ENCODE measurements at places on chromosomes 3 and 15. TPM values are rescaled to one million over a fixed set of nuclear protein-coding genes. Genes with fewer than 3 reads are reported as not detected.

The RTP1 gene
- 0.12 TPM for polyA plus RNA-seq

The ACP3 gene
- 0.64 TPM for polyA plus RNA-seq

The CSPG5 gene
- 2.3 TPM for polyA plus RNA-seq

The UBP1 gene
- polyA plus RNA-seq, result 78.3 TPM

The CHST14 gene
- 12.5 TPM for polyA plus RNA-seq

The CDC25A gene
- polyA plus RNA-seq, result 5.3 TPM

The EPHB3 gene
- polyA plus RNA-seq, result 9.3 TPM

The CYP11A1 gene
- 0.55 TPM for polyA plus RNA-seq

The PCOLCE2 gene
- polyA plus RNA-seq, result 1.6 TPM

The GOLGA8Q gene
- polyA plus RNA-seq, result 1.4 TPM

The CLRN1 gene
- 8.7 TPM for polyA plus RNA-seq

The TMEM115 gene
- polyA plus RNA-seq, result 44.2 TPM

The FRMD4B gene
- polyA plus RNA-seq, result 15.7 TPM

The TTLL3 gene
- polyA plus RNA-seq, result 97.4 TPM

The ANKUB1 gene
- 0.12 TPM for polyA plus RNA-seq

The PCSK6 gene
- 22.2 TPM for polyA plus RNA-seq

The SKOR1 gene
- polyA plus RNA-seq, result 0.28 TPM

GRCh38 chr3:196948442-196949284 is 6.3 kb upstream of the NCBP2 start:
- peaks cover 20% of the 10 kb centered on the region for H3K36me3 ChIP-seq
- H3K4me1 ChIP-seq, result peaks cover 3% of the 10 kb centered on the region
- no peaks in the 10 kb centered on the region for H3K27me3 ChIP-seq

- H3K4me3 ChIP-seq, result no peak overlapping the region
- H3K4me1 ChIP-seq, result peaks cover 13% of the 10 kb centered on the region
- no peak overlapping the region for H3K27ac ChIP-seq
- H3K36me3 ChIP-seq, result no peaks in the 10 kb centered on the region
- no peak for DNase-seq
Measured at GRCh38 chr3:71537211-71537611, 46.3 kb downstream of the FOXP1 start.

DNA sequence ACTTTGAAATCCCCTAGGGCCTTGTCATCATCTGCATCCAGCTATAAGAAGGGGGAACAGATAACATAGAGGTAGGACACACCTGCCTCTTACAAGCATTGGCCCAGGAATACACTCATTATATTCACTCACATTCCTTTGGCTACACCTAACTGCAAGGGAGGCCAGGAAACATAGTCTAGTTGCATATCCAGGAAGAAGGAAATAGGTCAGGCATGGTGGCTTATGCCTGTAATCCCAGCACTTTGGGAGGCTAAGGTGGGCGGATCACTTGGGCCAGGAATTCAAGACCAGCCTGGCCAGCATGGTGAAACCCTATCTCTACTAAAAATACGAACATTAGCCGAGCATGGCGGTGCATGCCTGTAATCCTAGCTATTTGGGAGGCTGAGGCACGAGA is 48.8 kb downstream of the GTPBP8 start:
- no peaks in the 10 kb centered on the region for H3K27me3 ChIP-seq
- no peak for DNase-seq
- H3K4me3 ChIP-seq, result no peak overlapping the region
- no peaks in the 10 kb centered on the region for H3K4me1 ChIP-seq
- no peaks in the 10 kb centered on the region for H3K36me3 ChIP-seq

GRCh38 chr3:32175607-32176197 is 62.8 kb upstream of the CMTM8 start:
- no peaks in the 10 kb centered on the region for H3K27me3 ChIP-seq
- H3K36me3 ChIP-seq, result no peaks in the 10 kb centered on the region
- H3K4me3 ChIP-seq, result no peak overlapping the region
- H3K4me1 ChIP-seq, result no peaks in the 10 kb centered on the region
- peak; percentile 24 for DNase-seq

DNA sequence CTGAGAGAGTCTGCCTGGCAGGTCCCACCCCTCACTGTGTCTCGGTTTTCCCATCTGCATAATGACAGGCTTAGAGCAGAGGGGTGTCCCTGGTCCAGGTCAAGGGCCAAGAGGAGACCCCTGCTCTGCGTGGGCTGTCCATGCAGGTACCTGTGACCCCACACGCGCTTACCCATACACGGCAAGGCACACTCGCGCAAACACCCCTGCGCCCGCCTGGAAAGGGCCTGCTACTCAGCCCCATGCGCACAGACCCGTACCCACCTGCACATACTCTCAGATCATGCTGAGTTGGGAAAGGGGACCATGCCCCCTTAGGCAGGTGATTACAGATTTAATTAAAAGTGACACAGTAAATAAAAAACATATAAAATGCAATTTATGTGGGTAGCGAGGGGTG is 23.4 kb upstream of the TMEM115 start:
- no peaks in the 10 kb centered on the region for H3K4me1 ChIP-seq
- no peaks in the 10 kb centered on the region for H3K27me3 ChIP-seq
- H3K27ac ChIP-seq, result no peak overlapping the region
- no peak for DNase-seq

- DNase-seq, result no peak
- H3K27me3 ChIP-seq, result peaks cover 2% of the 10 kb centered on the region
- H3K4me3 ChIP-seq, result no peak overlapping the region
Measured at GRCh38 chr15:32636410-32636809, 5.1 kb upstream of the SCG5 start.

DNA sequence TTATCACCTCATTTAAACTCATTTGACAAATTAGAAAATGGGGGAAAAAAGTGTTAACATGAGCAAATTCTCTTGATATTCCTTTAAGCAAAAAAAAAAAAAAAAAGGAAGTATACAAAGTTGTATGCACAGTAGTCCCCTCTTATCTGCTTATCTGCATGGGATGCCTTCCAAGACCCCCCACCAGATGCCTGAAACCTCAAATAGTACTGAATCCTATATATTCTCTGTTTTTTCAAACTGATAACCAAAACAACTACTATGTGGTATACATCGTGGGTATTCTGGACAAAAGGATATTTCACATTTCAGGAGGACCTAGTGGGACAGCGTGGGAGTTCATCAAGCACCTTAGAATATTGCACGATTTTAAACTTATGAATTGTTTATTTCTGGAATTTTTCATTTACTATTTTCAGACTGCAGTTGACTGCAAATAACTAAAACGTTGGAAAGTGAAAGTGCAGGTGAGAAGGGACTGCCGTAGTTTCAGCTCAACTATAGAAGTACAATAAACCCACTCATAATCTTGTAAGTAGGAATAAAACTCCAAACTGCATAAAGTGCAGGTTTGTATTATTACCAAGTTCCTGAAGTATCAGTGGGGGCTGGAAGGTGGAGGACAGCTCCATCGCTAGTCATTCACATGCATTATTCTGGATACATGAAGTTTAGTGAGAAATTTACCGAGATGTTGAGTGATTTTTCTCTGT is 43.6 kb upstream of the PLCL2 start:
- H3K36me3 ChIP-seq, result no peaks in the 10 kb centered on the region
- no peak overlapping the region for H3K4me3 ChIP-seq
- H3K27me3 ChIP-seq, result no peaks in the 10 kb centered on the region
- DNase-seq, result no peak
- no peak overlapping the region for H3K27ac ChIP-seq
- H3K4me1 ChIP-seq, result peaks cover 14% of the 10 kb centered on the region

DNA sequence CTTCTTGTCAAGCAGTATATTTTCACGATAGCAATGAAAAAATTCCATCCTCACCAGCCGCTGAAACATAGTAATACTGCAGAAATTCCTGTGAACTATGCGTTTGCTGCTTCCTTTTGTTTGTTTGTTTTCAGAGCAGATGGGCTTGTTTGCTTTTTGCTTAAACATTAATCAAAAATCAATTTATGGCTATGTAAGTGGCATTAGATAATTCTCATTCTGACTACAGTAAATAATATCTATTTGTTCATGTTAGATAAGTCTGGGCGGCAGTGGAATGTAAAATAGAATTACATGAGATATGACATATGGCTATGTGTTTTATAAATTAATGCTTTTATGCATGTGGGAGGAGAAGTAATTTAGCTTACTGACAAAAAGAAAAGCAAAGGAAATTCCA is 163.7 kb downstream of the PGPEP1L start:
- H3K4me1 ChIP-seq, result no peaks in the 10 kb centered on the region
- no peak overlapping the region for H3K27ac ChIP-seq
- no peaks in the 10 kb centered on the region for H3K27me3 ChIP-seq
- peak; percentile 28 for DNase-seq

DNA sequence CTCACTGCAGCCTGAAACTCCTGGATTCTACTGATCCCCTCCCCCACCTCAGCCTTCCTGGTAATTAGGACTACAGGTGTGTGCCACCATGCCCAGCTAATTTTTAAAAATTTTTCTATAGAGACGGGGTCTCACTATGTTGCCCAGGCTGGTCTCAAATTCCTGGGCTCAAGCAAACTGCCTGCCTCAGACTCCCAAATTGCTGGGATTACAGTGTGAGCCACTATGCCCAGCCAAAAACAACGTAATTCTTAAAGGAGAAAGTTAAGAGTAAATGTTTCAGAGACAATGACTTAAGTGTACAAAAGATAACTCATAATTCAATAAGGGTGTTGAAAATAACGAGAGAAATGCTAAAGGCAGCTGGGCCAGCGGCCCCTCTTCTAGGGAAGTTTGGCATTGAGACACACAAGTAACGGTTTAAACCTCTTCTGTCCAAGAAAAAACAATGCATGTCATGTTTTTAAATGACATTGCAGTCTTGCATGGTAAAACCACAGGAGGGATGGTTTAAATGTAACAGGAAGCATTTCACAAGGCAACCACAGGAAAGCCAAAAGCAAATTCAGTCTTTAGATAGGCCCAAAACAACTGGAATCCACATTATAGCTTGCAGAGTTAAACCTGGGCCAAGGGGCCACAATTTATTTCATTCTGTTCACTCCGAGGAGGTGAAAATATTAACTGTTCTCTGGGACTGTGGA is 5.1 kb downstream of the PROK2 start:
- DNase-seq, result no peak
- no peak overlapping the region for H3K4me3 ChIP-seq
- H3K27me3 ChIP-seq, result peaks cover 55% of the 10 kb centered on the region

DNA sequence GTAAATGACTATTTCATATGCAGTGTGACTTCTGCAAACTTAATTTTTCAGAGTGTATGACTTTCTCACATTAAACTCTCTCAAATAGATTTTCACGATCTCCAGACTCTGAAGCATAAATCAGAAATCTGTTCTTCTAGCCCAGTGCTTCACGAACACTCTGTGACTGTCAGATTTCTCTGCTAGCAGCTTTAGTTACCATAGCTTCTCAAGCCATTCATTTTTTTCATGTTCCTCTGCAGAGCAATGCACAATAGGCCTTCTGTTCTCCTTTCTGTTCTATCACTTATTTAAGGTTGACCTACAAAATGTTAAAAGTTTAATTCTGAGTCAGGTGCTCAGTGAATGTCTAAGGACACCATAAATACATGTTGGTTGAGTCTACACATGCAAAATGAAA is 1102.2 kb downstream of the TUSC7 start:
- no peaks in the 10 kb centered on the region for H3K36me3 ChIP-seq
- no peak for DNase-seq

DNA sequence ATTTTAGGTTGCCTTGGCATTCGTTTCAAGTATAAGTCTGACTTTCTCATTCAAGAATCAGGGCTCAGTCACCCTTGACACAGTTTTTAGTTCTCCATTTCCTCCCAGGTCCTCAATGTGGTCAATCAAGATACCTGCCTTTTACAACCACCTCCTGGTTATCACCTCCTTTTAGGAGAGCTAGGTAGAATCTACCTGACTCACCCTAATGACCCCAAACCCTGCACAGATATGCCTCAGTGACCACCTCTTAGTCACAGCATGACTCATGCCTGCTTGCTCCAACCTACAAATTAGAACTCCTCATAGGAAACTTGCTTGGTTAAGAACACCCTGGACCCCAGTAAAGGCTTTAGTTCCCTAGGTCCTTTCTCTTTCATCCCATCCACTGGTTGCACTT is 22.5 kb downstream of the DMXL2 start:
- no peak overlapping the region for H3K27ac ChIP-seq
- H3K4me1 ChIP-seq, result no peaks in the 10 kb centered on the region
- DNase-seq, result no peak
- no peak overlapping the region for H3K4me3 ChIP-seq
- H3K27me3 ChIP-seq, result no peaks in the 10 kb centered on the region
- no peaks in the 10 kb centered on the region for H3K36me3 ChIP-seq

DNA sequence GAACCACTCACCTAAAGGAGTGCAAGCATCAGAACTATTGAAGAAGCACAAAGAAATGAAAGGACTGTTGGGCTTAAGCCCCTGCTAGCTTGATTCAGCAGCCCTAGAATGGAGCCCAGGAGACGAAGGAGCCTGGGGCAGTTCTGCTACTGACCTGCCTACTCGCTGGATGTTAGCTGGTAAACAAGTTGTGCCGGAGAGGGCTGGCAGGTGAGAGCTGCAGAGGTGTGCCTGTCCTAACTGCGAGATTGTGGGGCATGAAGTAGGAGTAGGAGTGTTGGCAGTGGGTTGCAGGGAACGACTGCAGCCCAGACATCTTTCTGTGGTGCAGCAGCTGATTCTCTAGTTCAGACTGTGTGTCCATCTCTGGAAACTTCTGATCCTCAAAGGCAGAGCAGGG is 75.2 kb upstream of the GSK3B start:
- H3K4me3 ChIP-seq, result no peak overlapping the region
- no peaks in the 10 kb centered on the region for H3K4me1 ChIP-seq
- H3K36me3 ChIP-seq, result no peaks in the 10 kb centered on the region
- no peak overlapping the region for H3K27ac ChIP-seq
- H3K27me3 ChIP-seq, result no peaks in the 10 kb centered on the region
- no peak for DNase-seq

DNA sequence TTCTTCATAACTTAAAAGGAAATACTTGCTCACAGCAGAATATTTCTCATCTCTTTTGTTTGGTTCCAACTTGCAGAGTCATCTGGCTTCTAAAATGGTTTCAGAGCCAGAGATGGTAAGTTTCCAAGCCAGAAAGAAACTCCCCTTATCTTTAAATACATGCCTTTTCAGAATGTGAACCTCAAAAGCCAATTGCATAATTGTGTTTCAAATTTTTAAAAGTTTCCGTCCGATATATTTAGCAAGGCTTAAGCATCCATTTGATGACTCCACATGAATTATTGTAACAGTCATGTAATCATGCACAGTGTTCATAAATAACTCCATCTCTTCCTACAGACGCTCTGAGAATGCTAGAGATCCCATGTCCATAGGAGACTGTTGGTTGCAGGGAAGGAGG is 40.6 kb upstream of the C3orf80 start:
- H3K36me3 ChIP-seq, result no peaks in the 10 kb centered on the region
- no peak for DNase-seq
- no peak overlapping the region for H3K27ac ChIP-seq
- H3K4me1 ChIP-seq, result peaks cover 25% of the 10 kb centered on the region

- no peaks in the 10 kb centered on the region for H3K27me3 ChIP-seq
- no peak overlapping the region for H3K27ac ChIP-seq
- no peak for DNase-seq
- H3K4me1 ChIP-seq, result no peaks in the 10 kb centered on the region
- no peaks in the 10 kb centered on the region for H3K36me3 ChIP-seq
- no peak overlapping the region for H3K4me3 ChIP-seq
Measured at GRCh38 chr15:34594361-34594760, 10.9 kb upstream of the GOLGA8B start.

DNA sequence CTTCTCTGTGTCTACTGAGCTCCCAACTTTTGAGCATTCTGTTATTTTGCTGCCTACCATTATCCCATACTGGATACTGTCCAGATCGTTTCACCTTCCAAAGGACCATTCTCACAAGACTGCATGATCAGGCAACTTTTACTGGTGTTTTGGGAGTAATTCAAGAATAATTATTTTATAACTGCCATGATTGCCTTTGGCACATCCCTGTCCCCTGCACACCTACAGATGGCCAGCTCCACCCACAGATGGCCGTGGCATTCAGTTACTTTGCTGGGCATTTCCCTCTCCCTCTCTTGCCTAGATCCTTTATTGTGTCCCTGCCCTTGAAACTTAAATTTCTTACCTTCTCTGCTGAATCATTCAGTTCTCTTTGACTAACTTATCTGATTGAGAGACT is 263.9 kb downstream of the DIPK2A start:
- no peaks in the 10 kb centered on the region for H3K4me1 ChIP-seq
- no peaks in the 10 kb centered on the region for H3K27me3 ChIP-seq
- no peak for DNase-seq
- H3K36me3 ChIP-seq, result no peaks in the 10 kb centered on the region
